Suprapubic skin (tissue), 4 donors: ENCODE measurements at places on chromosomes 1 and 21.

DNA sequence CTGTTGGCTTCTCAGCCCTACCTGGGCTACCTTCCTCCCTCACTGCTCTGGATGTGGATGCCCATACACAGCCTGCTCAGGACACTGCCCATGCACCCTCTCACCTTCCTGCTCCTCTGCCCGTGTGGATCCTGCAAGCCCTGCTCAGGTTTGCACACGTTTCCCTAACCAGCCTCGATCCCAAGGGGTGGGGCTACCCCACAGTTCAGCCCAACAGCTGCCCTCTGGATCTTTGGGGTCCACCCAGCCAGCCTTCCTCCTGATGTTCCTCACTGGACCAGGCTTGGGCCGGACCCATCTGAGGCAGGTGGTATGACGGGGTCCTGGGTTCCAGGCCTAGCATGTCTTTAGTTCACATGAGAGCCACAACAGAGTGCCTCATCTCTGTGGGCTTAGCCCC lies 4.7 kb downstream of the TMEM54 start:
- no peak for DNase-seq

DNA sequence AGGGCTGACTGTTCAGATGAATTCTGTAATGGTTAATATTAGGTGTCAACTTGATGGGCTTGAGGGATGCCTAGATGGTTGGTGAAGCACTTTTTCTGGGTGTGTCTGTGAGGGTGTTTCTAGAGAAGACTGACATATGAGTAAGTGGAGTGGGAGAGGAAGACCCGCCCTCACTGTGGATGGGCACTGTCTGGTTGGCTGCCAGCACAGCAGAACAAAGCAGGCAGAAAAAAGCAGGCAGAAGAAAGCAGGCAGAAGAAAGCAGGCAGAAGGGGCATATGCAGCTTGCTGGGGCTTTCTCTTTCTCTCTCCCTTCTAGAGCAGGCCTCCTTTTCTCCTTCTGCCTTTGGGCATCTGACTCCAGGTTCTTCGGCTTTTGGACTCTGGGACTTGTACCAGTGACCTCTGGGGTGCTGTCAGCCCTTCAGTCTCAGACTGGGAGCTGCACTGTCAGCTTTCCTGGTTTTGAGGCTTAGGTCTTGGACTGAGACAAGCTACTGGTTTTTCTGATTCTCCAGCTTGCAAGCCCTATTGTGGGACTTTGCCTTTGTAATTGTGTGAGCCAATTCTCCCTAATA lies 42.9 kb upstream of the CD2 start:
- DNase-seq, result no peak

DNA sequence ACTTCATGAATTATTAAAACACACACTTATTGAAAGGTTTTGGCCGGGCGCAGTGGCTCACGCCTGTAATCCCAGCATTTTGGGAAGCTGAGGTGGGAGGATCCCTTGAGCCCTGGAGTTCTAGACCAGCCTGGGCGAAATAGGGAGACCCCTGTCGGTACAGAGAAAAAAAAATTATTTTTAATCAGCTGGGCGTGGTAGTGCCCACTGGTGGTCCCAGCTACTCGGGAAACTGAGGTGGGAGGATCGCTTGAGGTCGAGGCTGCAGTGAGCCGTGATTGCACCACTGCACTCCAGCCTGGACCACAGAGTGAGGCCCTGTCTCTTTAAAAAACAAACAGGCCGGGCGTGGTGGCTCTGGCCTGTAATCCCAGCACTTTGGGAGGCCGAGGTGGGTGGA lies 1.7 kb downstream of the GABPB2 start:
- no peak for DNase-seq

- DNase-seq, result no peak
These were observed 168.3 kb upstream of the DUSP10 start for GRCh38 chr1:221910222-221910621.
